ENCODE measurements at places on chromosomes 5 and 9.

- DNase-seq = no peak
Observed at GRCh38 chr5:107554776-107555424, 115.8 kb downstream of the EFNA5 start.

GRCh38 chr9:4324513-4324912 is 24.6 kb upstream of the GLIS3 start:
- DNase-seq = peak; percentile 94

GRCh38 chr5:14779975-14780374 is 91.6 kb downstream of the ANKH start:
- DNase-seq = no peak

DNA sequence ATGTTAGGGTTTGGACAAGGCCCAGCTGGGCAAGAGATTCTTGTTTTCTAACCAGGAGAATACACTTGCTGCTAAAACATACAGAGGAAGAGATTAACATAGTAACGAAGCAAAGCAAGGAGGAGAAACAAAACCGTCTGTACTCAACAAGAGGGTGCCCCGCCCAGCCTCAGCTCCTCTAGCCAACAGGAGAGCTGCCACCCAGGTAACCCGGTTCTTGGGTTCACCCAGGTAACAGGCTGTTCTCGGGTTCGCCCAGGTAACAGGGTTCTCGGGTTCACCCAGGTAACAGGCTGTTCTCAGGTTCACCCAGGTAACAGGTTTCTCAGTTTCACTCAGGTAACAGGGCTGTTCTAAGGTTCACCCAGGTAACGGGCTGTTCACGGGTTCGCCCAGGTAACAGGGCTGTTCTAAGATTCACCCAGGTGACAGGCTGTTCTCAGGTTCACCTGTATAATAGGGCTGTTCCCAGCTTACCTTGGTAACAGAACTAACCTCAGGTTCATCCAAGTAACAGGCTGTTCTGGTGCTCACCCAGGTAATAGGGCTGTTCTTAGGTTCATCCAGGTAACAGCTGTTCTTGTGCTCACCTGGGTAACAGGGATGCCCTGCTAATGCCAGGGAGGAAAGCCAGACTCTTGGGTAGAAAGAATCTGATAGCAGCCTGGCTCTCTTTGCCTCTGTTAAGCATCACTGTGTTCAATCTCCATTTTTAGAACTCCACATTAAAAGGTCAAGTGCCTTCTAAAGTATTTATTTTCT is 271.6 kb downstream of the SYK start:
- DNase-seq = no peak

DNA sequence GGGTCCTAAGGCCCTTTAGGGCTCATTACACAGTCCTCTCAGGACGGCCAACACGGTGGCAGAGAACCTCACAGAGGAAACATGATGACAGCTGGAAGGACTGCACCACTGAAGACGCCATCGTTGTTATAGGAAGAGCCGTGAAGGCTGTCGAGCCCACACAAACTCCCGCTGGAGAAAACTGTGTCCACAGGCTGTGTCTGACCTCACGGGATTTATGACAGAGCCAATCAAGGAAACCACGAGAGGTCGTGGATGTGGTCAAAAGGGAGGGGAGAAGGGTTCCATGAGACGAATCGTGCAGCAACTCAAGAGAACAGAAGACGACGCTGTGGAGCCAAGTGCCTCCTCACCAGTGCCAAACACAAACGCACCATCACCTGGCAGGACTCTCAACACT is 12.2 kb downstream of the QSOX2 start:
- no peak for DNase-seq
